Frontal cortex (tissue), 4 donors: ENCODE measurements at places on chromosomes 3 and 15.
A peak's percentile ranks its signal among the peaks of the same experiment; 100 is the strongest.

DNA sequence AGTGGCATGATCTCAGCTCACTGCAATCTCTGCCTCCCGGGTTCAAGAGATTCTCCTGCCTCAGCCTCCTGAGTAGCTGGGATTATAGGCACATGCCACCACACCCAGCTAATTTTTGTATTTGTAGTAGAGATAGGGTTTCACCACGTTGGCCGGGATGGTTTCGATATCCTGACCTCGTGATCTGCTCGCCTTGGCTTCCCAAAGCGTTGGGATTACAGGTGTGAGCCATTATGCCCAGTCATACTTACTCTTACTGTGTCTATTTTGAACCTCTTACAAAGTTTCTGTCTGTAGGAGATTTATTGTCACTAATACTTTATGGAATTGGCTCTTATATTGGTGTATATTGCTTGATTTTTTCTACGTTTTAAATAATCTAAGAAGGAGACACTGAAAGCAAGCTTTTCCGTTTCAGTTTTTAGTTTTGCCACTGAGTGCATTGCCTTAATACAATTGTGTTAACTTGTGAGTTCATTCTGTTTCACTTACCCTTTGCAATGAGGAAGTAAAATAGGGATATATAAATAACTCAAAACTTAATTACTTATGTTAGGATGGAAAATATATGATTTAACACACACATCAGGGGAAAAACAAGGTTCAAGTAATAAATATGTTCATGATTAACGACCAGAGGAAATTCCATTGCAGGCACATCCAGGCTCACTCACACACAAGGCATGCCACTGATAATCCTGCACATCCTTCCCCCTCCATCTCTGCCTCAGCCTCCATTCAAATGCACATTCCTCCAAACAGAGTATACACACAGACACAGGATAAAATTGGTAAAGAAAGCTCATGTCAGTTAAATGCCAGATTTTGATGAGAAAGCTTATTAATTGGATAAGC is 279.3 kb upstream of the RASGRP1 start:
- no peak for DNase-seq

DNA sequence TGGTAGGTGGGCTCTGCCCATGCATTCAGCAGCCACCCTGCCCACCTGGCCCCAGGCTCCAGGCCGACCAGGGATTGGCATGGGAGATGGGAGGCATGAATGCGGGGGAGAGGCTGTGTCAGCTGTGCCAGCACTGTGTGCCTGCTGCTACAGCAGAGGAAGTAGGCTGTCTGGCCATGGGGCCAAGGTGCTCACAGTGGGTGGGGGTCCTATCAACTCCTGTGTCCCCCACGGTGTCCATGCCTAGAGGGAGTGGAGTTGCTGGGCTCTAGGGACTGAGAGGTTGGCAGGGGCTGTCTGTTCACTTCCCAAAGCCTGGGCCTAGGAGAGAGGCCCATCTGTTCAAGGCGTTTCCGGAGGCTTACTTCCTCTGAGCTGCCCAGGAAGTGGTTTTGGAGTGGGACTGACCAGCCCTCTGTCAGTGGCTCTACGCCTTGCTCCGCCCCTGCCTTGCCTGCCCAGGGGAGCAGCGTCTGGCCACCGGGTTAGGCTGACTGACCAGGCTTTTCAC is 5.8 kb downstream of the PRKCD start:
- no peak for DNase-seq

DNA sequence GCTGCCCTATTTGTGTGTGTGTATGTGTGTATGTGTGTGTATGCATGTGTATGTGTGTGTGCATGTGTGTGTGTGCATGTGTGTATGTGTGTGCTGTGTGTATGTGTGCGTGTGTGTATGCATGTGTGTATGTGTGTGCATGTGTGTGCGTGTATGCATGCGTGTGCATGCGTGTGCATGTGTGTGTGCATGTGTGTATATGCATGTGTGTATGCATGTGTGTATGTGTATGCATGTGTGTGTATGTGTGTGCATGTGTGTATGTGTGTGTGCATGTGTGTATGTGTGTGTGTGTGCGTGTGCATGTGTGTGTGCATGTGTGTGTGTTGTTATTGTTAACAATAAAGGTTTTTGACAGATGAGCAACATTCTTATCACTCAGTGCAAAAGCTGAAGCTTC is 110.8 kb upstream of the HES1 start:
- no peak for DNase-seq

DNA sequence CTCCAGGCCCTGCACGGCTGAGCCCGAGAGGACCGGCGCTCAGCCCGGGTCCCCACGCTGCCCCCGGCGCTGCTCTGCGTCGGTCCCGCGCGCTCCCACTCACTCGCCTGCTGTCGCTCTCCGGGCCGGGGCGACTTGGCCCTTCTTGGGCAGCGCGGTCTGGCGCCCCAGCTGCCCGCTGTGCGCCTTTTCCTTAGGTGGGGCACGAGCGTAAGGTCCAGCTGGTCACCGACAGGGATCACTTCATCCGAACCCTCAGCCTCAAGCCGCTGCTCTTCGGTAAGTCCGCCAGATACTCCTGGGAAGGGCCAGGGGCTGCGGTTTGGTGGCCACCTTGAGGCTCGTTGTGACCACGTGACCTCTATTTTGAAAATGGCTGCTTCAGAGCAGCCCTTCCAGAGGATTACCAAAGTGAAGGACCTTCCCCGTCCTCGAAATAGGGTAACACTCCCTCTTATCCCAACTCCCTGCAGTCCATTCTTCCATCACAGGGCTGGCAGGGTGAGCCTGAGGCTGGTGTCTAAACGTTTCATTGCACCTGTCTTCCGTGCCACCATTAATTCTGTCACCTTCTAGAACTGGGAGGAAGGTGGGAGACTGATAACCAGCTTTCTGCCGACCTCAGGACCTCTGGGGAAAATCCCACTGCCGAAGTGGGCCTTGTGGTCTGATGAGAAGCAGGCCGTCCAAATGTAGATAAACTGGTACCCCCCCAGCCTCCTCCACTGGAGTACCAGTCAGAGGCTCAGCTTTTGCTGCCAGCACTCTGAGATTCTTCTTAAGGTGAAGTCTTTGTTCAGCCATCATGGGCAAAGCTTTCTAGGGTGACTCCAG is 812 bp downstream of the P4HTM start:
- DNase-seq, result peak; percentile 32

- no peak for DNase-seq
These were observed 127.0 kb downstream of the MBNL1 start for GRCh38 chr3:152395764-152396163.

- DNase-seq, result no peak
These were observed 18.2 kb downstream of the MRPL3 start for GRCh38 chr3:131484496-131485111.

GRCh38 chr15:70113304-70113700 is 15.6 kb upstream of the TLE3 start:
- no peak for DNase-seq

DNA sequence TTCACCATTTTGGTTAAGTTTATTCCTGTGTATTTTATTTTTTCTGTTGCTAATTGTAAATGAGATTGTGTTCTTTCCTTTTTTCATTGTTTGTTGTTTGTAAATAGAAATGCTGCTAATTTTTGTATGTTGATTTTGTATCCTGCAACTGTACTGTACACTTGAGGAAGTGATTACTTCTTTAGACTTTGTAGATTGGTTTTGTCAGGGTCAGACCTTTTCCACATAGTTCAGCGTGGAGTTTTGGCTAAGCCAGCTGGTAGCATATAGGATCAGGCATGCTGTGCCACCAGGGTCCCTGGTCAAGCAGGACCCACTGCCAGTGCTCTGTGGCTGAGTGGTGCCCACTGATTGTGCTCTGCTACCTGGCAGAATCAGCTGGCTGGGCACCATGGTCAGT is 80.1 kb downstream of the CD200 start:
- no peak for DNase-seq

GRCh38 chr3:179072100-179072438 is 460 bp upstream of the ZMAT3 start:
- DNase-seq, result no peak

GRCh38 chr15:58434334-58434875 is 2.6 kb downstream of the LIPC start:
- no peak for DNase-seq

- no peak for DNase-seq
These were observed 9.9 kb downstream of the ATRIP start for GRCh38 chr3:48456456-48456855.
